Suppressor macrophage (primary cell): ENCODE measurements at places on chromosomes 2 and 18.

GRCh38 chr2:27290549-27290948 lies 8.3 kb downstream of the TRIM54 start:
- no peak for DNase-seq

GRCh38 chr2:60508339-60508917 lies 45.0 kb downstream of the BCL11A start:
- DNase-seq = no peak

DNA sequence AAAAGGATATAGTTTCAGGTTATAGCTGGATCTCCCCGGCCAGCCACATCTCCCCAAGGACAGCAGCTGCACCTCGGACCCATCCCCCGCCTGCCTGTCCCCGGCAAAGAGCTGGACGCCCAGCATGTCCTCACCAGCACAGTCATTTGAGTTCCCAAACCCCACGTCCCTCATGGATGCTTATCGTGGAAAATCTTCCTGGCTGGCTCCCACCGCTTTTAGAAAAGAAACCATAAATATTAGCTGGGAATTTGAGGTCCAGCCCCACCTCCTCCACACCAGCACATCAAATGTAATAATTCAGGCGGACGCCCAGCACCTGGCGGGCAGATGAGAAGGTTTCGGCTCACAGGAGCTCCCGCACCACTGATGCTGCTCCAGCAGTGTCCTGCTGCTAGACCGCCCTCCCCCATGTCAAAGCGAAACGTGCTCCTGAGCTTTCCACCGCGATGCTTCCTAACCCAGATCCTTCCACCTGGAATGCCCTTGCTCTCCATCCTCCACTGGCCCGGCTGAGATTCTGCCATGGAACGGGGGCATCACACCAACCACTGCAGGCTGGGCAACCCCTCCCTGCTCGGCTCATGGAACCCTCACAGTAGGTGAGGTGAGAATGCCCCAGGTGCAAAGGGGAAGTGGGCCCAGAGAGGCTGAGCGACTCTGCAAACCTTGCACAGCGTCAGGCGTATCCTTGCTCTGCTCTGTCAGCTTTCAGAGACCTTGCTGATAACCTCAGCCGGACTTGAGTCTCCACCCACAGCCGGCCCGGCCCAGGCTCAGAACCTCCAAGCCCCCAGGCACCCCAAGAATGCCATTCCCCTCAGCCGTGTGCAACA lies 71.5 kb upstream of the GPC1 start:
- DNase-seq = no peak

DNA sequence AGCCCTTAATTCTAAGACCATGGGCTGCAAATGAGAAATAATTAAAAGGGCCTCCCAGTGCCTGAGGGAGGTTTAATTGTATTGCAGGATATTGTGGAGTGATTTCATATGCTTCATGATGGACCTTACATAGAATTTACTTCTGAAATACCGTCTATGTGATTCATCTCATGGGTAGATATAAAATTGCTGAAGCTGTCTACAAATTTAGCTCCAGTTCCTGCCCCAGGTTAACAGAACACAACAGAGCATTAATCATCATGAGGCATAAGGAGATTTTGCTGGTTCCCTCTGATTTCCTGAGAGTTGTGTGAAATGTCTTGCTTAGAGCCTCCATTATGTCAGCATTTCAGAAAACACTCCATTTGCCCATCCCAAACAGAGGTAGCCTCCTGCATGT lies 770 bp downstream of the UPP2 start:
- no peak for DNase-seq

GRCh38 chr2:199659207-199659606 lies 191.8 kb downstream of the FTCDNL1 start:
- DNase-seq = peak; percentile 49

DNA sequence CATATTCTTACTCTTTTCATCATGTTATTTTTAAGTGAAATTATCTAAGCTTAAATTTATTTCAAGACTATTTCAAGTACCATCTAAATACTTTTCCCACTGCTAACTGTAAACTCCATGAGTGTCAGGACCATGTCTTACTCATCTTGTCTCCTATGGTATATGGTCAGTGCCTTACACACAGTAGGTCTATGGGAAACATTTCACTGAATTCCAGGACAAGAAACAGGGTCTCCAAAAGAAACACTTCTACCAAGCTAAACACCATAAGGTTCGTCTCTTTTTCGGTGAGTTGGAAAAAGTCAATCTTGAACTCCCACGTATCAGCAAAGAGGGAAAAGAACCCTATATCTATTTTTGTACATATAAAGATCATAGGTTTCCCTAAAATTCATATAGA lies 6.5 kb downstream of the SUCLG1 start:
- no peak for DNase-seq

DNA sequence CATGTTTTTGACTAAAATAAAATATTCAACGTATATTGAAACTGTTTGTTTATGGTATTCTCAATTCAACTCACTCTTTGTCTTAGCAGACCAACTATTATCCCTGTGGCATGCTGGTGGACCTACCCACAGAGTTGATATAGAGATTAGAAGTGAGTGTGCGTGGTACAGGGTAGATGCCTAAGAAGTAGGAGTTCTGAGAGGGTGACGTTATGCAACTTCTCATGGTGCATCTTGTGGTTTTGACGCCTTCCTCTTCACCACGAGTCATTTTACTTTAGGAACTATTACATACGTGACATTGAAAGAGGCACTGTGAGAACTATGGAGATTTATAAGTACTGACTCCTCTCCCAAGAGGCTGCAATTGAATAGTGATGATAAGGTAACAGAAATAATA lies 26.6 kb upstream of the NAPG start:
- DNase-seq = peak; percentile 77

DNA sequence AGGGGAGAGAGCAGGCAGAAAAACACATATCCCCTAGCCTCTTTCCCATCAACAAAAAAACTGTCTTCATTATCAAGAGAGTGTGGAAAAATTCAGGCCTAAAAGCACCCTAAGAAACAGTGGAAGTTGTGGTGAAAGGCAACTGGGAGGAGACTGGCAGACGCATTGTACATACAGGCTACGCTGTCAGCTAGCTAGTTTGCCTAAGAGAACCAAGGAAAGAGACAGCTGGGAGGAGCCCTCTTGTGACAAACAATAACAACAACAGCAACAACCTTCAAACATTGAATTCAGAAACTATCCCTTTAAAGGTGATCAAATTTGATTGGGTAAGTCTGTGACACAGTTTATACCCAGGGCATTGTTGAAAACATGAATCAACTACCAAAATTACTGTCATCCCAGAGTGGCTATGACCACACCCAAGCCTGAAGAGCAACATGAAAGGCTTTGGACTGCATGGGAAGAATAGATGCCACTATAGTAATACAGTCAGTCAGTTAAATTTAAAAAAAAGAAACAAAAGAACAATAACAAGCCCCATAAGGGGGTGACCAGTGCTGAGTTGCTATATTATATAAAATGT lies 88.9 kb upstream of the CRIM1 start:
- DNase-seq = no peak

DNA sequence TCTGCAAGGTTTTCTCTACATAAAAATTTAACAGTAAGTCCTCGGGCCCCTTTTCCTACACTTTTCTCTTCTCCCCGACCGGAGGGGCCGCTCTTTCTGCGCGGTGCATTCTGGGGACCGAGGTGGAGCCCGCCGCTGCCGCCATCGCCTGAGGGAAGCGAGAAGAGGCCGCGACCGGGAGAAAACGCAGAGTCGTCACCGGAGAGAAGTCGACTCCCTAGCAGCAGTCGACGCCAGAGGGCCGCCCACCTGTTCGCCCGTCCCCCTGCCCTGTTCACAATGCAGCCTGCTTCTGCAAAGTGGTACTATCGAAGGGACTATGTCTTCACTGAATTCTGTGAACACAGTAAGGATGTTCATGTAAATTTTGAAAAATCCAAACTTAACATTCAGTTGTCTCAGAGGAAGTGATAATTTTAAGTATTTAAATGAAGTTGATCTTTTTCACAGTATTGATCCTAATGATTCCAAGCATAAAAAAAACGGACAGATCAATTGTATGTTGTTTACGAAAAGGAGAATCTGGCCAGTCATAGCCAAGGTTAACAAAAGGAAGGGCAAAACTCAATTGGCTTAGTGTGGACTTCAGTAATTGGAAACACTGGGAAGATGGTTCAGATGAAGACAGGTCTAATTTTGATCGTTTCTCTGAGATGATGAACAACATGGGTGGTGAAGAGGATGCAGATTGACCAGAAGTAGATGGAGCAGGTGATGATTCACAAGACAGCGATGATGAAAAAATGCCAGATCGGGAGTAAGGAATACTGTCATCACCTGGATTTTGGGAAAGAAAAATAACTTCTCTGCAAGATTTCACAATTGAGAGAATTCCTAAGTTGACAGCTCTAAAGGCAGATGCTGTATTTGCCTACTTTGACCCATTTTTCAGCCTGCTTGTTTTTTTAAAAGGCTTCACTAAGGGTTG lies 55.8 kb downstream of the ASXL2 start:
- peak; percentile 67 for DNase-seq

DNA sequence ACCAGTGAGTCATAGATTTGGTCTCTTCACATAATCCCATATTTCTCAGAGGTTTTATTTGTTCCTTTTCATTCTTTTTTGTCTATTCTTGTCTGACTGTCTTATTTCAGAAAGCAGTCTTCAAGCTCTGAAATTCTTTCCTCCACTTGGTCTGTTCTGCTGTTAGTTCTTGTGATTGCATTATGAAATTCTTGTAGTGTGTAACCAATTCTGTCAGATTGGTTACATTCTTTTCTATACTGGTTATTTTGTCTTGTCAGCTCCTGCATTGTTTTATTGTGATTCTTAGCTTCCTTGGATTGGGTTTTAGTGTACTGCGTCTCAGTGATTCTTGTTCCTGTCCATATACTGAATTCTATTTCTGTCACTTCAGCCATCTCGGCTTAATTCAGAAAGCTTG lies 18.6 kb downstream of the EHBP1 start:
- DNase-seq = no peak

DNA sequence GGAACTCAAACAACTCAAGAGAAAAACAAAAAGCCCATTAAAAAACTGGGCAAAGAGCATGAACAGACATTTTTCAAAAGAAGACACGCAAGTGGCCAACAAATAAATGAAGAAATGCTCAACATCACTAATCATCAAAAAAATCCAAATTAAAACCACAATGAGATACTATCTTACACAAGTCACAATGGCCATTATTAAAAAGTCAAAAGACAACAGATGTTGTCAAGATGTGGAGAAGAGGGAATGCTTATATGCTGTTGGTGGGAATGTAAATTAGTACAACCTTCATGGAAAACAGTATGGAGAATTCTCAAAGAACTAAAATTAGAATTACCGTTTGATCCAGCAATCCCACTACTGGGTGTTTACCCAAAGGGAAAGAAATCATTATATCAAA lies 15.1 kb downstream of the LMAN1 start:
- no peak for DNase-seq

DNA sequence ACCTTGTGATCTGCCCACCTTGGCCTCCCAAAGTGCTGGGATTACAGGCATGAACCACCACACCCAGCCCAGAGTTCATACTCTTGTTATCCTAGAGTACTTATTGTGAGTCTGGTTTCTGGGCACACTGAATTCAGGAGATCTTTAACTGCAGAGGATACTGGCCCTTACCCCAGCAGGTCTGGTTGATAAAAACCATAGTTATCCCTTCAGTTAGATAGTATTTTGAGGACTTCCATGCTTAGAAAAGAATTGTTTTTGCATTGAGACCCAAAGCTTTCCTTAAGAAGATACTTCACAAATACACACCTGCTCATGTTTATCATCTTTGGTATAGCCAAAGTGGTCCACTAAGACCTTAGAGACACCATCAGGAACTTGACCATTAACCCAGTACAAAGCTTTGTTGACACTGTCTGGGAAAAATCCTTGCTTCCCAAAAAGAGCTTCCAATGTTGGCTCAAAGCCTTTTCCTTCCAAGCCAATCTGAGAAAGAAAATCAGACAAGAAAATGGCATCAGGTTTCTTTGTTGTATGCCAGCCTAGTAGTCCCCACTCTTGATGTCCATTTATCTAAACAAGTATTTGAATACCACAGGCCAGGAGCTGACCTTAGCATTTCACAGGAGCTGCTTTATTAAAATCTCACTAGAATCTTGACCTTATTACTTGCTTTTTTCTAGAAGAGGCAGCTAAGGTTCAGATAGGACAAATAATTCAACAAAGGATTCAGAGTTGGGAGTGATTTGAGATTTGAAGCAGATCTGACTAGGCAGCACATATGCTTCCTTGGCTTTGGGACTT lies 17.2 kb downstream of the APOB start:
- no peak for DNase-seq
